ENCODE measurements at places on chromosomes 5 and 9.

GRCh38 chr9:129945314-129945713 lies 97.7 kb downstream of the FNBP1 start:
- no peak for DNase-seq

DNA sequence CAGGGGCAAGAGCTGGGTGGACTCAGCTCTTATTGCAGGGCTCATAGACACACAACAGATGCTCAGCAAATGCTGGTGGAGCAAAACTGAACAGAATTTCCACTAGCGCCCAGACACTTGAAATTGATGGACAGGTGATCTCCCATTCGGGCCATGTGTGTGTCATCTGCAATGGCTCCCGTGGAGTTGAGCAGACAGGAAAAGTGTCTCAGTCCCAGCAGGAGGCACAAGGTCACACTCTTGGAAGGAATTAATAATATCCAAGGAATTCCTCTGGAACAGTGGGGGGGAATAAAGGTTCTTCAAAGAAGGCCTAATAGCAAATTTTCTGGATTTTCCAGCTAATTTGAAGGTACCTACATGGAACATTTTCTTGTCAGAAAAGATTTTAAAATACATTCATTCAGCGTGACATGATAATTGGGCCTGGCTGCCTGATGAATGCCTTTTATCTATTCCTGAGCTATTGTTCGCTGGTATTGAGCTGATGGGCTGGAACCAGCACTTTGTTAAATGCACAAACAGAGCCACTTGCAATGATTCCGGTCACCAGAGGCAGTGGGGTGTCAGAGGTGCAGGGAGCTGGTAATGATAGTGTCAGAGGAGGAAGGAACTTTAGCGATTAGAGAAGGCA lies 31.5 kb upstream of the ALDH1B1 start:
- DNase-seq, result no peak

DNA sequence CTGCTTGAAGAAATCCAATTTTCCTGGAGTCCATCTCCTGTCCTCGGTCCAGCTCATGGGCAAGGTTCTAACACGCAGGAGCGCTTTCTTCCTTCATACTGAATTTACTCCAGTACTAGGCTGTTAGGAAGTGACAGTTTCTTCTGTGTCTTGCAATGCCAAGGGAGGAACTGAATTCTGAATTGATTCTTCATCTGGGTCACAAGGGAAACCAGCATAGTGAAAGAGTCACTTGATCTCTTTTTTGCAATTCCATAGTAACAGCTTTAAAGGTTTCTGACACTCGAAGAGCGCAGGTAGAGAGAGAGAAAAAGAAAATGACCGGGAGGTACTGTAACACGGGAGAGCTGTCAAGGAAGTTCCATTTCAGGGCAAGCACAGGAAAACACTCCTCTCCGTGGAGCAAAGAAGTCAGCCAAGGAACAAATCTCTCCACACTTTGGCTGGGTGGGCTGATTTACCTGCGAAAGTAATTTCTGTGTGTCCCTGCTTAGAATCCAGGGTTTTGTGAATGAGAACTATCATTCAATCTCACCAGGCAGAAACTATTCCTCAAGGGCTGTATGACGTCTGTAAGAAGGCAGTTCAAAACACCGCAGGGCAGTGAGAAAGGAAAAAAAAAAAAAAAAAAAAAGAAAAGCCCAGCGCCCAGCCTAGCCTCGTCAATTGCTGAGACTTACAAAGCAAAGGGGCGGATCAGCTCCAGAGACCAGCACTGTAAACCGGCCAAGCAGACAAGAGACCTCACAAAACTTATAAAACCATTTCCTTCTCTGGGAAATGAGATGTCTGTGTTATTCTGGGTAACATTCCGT lies 617.8 kb downstream of the PDE4D start:
- DNase-seq, result peak; percentile 84

DNA sequence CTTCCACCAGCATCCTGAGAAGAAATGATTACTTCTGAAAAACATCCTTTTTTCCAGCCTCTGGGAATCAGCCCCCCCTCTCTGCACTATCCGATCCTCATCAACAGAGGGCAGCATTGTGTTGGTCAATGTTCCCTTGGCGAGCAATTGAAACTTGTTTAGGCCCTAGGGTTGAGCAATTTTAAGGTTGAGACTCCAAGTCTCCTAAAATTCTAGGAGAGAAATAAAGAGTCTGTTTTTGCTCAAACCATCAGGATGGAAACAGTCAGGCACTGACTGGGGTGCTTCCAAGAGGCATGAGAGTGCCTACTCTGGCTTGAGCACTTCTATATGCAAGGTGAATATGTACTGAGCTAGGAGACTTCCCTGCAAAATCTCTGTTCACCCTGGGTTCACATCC lies 12.4 kb upstream of the CYFIP2 start:
- peak; percentile 58 for DNase-seq

DNA sequence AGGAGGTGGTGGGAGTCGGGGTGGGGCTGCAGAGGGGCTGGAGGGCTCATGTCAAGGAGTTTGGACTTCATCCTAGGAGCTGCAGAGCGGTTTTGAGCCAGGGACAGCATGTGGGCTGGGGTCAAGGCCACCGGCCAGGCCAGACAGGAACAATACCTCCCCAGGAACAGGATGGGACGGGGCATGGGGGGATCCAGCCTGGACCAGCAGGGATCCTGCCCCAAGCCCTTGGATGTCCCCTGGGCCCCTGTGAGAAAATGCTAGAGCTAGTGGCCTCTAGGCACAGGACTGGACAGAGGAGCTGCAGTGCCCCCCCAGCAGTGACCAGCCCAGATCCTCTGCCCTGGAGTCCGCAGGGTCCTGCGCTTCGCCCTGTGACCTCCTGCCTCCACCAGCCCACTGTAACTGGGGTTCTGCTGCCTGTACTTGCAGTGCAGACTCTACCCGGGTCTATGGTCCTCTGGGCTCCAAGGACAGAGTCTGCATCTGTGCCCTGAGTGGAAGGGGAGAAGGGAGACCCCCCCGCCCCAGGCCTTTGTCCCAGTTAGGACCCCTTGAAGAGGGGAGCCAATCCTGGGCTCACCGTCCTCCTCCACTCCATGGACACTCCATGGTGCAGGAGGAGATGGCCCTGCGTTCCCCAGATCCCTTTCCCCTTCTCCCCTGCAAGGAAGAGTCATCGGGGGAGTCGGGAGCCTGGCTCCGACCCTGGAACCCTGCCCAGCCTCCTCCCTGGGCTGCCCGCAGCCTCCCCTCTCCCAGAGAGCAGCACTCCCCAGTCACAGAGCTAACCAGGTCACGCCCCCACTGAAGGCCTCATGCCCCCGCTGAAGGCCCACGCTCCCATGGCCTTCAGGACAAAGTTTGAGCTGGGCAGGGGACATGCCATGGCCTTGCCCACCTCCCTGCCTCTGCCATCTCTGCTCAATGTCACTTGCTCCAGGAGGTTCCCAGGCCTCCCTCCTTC lies 3.0 kb upstream of the MXD3 start:
- no peak for DNase-seq

DNA sequence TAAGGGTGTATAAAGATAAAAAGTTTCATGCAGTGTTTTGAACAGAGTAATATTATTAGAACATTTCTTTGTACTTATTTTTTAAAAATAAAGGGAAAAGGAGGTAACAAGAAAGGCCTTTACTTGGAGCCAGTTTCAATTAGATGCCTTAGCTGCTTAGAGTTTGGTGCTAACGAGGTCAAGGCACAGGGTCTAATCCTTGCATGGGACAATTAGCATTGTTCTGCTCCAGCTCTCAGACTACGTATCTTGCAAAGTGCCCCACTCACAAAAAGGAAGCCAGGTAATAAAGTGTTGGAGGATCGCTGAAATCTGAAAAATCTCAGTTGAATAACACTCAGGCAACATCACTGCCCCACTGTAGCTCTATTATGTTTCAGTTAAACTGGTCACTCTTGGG lies 2011.3 kb downstream of the EFNA5 start:
- no peak for DNase-seq

GRCh38 chr5:160929906-160930305 lies 77.9 kb upstream of the ATP10B start:
- no peak for DNase-seq

DNA sequence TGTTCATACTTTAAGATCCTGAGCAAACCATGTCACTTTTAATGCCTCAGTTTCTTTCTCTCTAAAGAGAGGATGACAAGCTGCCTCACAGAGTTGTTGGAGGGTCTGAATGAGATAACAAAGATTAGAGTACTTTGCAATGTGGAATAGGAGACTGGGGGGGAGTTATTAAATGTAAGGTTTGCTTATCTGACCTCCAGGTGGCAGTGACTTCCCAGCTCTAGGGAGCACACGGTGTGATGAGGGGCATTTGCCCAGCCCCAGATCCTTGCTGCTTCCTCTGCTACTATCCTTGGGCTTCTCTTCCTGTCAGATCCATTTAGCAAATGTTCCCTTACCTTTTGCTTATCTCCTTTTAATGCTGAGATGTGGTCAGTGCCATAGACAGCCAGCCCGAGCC lies 30.7 kb downstream of the ENHO start:
- DNase-seq, result no peak

- peak; percentile 65 for DNase-seq
Observed at GRCh38 chr5:31232273-31232888, 38.9 kb downstream of the CDH6 start.

- peak; percentile 54 for DNase-seq
Observed at GRCh38 chr5:64958757-64959391, 190.1 kb downstream of the CWC27 start.

GRCh38 chr9:129237164-129237611 lies 59.1 kb upstream of the IER5L start:
- peak; percentile 73 for DNase-seq

DNA sequence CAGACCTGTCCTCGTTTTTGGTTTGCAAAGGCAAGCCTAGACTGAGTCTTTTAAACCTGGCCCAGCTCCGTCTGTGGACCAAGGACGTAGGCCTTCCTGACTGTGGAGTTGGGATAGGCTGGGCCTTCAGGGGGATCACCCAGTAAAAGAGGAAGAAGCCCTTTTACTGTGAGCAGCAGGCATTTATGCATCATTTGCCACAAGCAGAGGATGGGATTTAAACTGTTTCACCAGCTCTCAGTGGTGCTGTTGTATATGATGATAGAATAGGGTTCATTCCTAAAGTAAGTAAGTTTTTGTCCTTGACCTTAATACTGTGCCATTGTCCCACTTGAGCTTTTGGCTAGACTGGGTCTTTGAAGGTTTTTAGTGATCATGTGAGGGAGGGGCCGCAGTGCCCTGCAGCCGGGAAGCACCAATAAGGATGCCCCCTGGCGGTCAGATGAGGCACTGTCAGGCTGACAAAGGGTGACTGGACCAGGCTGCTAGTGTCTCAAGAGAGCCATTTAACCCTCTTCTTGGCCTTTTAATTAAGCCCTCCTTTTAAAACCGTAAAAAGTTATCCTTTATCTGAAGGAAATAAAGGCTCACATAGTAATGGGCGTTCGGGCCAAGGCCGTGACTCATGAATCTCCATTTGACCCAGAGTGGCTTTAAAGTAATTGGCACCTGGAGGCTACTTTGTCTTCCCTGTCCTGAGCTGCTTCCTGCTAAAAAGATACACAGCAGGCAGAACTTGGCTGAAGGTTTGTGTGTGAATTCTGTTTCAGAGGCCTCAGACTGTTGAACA lies 74.0 kb downstream of the UBAP1 start:
- DNase-seq, result peak; percentile 51

GRCh38 chr9:89929315-89929672 lies 324.5 kb downstream of the GADD45G start:
- no peak for DNase-seq

GRCh38 chr5:94742852-94743251 lies 124.4 kb downstream of the SLF1 start:
- DNase-seq, result no peak

DNA sequence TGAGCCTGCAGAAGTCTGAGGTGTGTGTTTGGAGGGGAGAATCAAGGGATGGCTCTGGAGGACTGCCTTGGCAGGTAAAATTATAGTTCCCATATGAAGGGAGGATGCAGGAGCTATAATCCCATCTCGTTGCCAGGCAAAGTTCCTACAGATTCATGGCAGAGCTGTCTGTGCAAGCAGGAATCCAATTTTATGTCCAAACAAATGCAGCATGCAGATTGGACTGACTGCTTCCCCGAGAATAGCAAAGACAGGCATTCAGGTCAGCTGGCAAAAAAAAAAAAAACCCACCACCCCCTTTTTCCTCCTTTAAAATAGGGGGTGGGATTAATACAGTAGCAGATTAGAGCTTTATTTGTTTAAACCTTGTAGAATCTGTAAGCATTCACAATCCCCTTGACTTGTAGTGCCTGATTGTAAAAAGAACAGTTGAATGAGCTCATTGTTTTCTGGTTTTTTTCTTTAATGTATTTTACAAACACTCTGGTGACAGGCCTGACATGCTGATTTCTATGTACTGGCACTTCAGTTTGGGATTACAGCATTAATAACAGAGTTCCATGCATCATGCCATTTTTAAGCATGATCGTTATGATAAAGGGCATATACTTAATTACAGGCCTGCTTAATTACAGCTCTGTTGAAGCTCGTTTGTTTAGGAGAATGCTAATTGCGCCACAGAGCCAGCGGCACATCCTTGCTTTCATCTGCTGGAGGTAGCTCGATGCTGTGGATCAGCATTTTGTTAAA lies 141.4 kb upstream of the LMX1B start:
- no peak for DNase-seq

- no peak for DNase-seq
Observed at GRCh38 chr9:113899205-113899604, 23.1 kb downstream of the ZNF618 start.

All from umbilical cord (tissue), 2 donors.